ENCODE measurements at places on chromosomes 2 and 18.

DNA sequence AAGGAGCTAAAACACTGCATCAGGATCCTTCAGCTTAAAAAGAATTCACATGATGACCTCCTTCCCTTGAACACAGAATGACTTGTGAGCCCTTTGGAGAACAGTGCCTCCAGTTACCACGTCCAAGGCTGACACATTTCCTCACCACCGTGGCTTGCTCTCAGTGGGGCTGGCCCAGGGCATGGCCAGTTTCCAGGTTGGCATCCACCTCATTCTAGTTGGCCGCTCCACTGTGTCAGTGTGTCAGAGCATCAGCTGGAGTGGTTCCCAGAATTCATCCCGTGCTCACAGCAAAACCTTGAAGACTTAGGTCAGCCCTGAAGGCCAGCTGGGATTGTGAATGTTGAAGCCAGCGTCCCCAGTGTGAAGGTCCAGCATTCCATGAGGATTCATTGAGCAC, 158.5 kb downstream of the INSIG2 start:
- no peak for DNase-seq

GRCh38 chr2:127721978-127722355, 20.7 kb downstream of the SFT2D3 start:
- no peak for DNase-seq

DNA sequence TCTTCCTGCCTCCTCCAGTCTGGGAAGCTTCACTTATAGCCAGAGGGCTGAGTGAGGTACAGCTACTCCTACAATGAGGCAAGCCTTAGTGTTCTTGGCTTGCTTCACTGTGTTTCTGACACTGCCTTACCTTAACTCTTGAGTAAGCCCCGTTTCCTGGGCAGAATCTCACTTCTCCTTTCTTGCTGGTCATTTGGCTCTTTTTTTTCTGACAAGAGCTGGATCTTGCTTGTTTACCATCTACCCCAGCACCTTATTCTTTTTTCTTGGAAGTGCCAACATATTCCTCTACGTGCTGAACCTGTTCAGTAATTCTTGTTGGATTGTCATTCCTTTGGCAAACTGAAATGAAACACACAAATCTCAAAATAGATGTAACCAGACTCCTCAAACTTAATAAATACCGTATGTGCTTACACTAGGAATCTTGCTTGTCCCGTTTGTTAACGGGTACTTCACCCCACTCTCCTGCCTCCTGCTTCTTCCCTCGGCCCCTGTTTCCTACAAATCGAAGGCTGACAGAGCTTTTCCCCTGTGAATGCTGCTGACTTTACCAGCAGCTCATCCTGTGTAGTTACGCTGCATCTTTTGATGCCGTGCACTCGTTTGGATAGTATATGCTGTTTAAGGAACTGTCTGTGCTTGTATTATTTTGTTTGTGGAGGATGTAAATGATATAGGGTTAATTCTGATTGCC, 132.2 kb downstream of the FMNL2 start:
- DNase-seq: peak; percentile 51

DNA sequence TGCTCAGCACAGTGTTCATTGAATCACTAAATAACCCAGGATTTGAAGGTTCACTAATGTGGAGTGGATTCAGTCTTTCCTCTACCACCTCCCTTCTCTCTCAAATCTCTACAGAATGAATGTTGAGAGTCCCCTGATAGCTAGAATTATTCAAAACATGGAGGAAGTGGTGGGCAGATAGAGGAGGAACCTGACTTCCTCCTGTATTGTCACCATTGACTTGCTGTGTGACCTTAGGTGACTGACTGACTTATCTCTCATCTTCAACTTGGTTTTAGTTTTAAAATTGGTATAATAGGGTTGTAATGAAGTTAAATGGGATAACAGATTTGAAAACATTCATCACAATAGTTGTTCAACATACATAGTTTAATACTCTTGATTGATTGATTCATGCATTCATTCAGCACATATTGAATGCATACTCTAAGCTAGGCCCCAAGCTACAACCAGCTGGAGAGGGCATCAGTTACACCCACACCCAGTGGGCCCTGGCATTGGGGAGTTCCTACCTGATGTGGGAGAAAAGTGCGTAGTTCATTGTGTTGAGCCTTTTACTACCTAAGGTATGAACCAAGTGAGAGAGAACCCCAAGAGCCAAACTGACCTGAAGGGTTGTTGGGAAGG, 96.0 kb downstream of the WDR7 start:
- no peak for DNase-seq

GRCh38 chr18:28013066-28013465, 163.9 kb downstream of the CDH2 start:
- peak; percentile 34 for DNase-seq

GRCh38 chr2:59658906-59659635, 894.4 kb downstream of the BCL11A start:
- no peak for DNase-seq

DNA sequence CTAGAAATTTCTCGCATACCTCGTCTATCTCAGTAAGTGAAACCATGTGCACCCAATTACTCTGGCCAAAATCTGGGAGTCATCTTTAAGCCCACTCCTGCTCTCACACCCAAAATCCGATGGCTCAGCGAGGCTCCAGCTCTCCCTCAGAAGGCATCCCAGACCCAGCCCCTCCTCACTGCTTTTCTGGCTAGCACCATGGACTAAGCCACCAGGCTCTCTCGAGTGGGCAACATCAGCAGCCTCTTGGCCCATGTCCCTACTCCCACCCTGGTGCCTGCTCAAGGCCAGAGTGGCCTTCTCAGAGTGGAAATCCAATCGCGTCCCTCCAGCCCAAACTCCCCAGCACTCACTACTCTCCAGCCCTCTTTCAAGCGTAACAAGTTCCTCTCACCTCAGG, 27.2 kb downstream of the TNS1 start:
- DNase-seq: peak; percentile 42

DNA sequence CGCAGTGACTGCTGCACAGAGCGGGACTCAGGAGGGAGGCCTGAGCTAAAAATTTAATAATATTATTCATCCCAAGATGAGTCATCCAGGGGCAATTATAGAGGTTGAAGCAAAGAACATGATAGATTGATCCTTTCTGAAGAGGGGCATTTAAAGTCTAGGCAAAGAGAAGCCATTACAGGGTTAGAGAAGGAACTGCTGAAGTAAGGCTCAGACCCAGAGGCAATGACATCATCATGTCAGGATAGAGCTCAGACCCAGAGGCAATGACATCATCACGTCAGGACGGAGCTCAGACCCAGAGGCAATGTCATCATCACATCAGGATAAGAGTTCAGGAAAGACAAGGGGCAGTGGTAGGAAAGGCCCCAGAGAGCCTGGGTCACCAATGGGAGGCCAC, 184.0 kb downstream of the TMEM18 start:
- DNase-seq: no peak

- DNase-seq: peak; percentile 46
Observed at GRCh38 chr2:149122516-149122915, 84.0 kb downstream of the LYPD6B start.

DNA sequence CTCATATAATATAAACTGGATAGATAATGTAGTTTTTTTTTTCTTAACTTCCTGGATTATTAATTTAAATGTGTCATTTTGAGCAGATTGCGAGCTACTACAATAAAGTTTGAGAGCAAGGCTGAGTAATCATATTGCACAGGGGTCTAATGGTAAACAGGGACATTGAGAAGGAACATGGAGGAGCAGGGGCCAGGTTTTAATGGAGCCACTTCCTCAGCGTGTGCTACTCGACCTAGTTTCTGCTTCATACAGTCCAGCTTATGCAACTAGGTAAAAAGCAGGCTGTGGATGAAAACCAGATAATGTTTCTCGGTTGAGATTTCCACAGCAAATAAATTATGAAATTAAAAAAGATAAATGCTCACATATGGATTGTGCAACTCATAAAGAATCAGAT, 1915.7 kb upstream of the CELF4 start:
- no peak for DNase-seq

GRCh38 chr2:217501887-217502286, 500.9 kb downstream of the TNS1 start:
- DNase-seq: no peak

DNA sequence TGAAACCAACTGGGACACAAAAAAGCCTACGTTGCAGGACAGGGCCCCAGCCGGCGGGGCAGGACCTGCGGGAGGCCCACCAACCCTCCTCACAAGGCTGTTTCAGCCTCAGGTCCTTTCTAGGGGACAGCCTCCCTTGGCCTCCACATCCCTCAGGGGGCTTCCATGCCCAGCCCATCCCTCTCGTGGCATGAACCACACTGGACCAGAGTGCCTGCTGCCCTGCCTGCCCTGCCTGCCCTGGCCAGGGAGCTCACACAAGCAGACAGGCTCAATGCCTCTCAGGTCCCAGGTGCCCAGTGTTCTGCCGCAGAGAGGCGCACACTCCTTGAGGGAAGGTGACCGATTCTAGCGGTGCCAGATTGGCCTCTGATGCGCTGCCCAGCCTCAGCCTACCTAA, 57.4 kb downstream of the HDAC4 start:
- no peak for DNase-seq

- DNase-seq: no peak
Observed at GRCh38 chr2:62431512-62431911, 74.5 kb downstream of the TMEM17 start.

DNA sequence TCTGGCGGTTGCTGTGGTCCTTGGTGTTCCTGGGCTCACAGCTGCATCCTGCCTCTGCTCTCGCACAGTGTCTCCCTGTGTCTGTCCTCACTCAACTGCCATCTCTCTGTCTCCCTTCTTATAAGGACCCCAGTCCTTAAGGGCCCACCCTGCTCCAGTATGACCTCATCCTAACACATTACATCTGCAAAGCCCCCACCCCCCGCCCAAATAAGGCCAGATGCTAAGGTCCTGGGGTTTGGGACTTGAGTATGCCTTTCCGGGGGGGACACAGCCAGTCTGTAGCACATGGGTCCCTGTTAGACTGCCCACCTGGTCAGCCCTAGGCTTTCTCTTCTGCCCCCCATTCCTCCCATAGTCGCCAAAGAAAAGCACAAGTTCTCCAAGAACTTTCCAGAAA, 40.7 kb downstream of the FER1L5 start:
- no peak for DNase-seq

- no peak for DNase-seq
Observed at GRCh38 chr2:68721482-68722101, 13.0 kb upstream of the ARHGAP25 start.

DNA sequence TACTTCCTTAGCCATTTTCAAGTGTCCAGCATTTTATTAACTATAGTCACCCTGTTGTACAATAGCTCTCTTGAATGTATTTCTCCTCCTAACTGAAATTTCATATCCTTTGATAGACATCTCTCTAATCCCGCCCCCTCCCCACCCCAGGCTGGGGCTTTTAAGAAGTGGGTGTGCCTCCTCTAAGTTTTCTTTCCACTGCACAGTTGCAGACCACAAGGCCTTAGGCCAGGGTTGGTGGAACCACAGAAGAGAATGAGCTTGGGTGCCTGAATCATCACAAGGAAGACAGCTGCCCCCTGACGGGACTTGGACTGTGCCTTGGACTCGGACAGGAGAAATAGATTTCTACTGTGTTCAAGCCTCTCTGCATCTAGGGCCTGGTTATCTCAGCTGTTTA, 193.4 kb downstream of the HAUS1 start:
- peak; percentile 34 for DNase-seq

- no peak for DNase-seq
Observed at GRCh38 chr2:104977958-104978357, 59.9 kb upstream of the MRPS9 start.

GRCh38 chr2:94759211-94759610, 112.0 kb upstream of the TEKT4 start:
- no peak for DNase-seq

DNA sequence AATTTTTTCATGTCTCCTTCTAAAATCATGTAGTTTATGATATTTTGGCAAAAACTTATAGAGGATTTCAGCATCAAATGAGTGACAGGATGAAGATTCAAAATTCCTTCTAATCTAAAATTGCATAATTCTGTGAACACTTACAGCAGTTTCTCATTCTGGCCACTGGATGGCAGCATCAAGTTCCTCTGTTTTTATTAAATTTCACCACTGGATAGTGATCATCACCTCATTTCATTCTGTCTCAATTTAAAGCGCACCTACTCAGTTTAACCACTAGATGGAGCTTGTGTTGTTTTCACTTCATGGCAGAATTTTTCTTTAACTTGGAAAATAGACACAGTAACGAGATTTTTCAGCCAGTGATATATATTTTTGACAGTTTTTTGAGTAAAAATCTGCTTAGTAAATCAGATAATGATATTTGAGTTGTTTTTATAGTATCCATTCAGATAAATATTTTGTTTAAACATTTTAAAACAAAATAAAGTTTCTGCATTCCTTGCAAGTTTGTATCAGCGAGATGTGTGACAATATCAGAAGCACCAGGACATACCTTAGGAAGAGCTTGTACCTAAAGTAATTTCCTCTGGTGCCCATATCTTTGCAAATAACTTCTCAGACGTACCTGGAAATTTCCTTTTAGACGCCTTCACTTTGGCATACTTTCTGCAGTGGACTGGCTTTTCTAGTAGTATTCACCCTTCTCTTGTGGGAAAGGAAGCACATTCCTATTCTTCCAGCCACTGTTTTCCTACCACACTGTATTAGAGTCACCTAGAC, 94.7 kb upstream of the ARHGAP15 start:
- DNase-seq: peak; percentile 82

- DNase-seq: no peak
Observed at GRCh38 chr18:55884498-55884897, 296.5 kb upstream of the TCF4 start.

GRCh38 chr18:10422731-10423130, 31.7 kb upstream of the APCDD1 start:
- no peak for DNase-seq

- DNase-seq: peak; percentile 44
Observed at GRCh38 chr2:168849610-168850009, 40.6 kb downstream of the SPC25 start.

- no peak for DNase-seq
Observed at GRCh38 chr2:201228912-201229290, 31.4 kb upstream of the CASP8 start.

DNA sequence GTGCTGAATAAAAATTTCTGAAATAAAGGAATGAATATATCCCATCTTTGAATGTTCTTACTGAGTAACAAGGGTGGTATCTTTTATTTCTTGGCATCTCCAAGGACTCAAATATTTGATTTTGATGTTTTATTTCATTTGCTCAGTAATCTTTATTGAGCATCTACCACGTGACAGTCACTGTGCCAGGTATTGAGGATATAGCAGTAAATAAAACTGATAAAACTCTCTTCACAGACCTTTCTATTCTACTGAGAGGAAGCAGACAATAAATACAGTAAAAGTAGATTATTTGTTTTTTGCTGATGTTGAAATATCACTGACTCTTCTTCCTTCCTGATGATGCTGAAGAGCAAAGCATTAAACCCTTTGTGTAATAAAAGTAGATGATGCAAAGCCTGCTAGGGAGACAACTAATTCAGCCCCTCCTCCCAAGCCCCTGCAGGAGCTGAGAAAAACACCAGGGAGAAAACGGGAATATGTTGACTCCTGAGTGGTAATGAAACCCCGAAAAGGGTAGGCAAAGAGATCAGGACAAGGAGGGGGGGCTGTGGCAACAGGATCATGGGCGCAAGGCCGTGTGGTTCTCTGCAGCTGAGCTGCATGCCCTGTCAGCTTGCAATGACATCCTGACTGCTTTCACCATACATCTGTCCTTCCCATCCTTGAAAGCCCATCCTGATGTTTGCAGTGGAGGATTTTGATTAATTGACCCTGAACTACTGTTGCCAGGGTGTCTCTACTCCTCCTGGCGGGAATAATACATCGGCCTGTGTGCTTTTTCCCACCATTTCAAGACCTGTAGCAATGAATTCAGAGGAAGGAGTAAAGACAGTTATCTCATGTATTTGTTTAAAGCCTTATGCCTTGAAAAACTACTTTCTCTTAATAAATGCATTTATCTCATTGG, 117.4 kb downstream of the EML6 start:
- no peak for DNase-seq

Data from fibroblast of upper back skin (primary cell).